ENCODE measurements at places on chromosomes 5 and 9.

DNA sequence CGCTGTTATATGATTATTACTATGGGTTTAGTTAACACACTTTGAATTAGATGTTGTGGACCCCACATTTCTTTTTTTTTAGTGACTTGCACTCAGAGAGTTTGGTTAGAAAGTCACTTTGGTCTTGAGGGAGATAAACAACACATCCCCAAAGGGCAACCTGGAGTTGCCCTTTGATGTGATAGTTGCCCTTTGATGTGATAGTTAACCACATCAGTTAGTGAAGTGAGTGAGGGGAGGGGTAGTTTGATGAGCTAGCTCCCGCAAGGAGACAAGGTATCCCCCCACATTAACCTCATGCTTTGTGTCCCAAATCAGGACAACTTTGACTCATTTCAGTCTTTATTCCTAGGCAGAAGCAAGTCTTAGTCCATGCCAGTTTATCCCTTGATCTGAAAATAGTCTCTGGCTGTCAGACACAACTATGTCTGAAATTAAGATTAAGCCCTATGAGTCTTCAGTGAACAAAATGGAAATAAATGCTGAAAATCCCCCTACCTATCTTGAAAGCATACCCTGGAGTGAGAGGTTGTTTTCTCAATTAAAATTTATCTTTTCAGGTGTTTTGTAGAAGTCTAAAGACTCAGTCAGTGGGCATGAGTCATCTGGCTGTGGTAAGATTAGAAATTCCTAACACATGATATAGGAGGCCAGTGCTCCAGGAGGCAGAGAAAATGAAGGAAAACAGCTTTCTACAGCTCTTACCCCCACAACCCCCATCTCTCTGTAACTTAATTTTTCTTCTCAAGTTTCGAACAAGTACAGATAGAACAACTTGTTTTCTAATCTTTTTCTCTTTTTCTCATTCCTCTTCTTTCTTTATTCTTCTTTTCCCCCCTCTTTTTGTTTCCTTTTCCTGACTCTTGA lies 208.9 kb upstream of the DMRTA1 start:
- no peak for DNase-seq

DNA sequence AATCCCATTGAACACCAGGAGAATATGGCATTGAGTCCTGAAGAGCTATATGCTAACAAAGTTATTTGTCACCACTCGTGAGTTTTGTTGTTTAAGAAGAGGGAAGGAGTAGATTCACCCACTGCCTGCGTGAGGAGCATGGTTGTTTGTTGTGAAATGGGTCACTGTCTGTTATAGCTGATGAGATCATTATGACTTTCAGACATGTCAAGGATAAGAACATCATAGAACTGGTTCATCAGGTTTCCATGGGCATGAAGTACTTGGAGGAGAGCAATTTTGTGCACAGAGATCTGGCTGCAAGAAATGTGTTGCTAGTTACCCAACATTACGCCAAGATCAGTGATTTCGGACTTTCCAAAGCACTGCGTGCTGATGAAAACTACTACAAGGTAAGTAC lies 76.9 kb downstream of the SYK start:
- DNase-seq, result no peak

DNA sequence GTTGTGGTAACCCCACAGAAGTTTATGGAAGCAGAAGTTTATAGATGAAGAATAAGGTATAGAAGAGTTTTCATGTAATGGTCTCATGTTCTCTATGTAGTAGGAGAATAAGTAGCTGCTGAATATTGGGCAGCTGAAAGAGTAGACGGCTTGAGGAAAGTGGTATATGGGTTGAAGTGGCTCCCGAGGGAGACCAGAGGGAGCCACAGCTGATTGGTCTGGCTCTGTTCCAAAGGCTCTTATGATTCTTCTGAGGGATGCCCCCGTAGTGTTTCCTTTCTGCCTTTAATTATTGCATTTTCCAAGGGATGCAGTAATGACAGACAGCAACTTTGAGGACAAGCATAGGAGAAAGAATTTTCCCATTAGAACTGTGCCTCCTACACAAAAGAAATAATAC lies 30.1 kb upstream of the TENT2 start:
- DNase-seq, result no peak

- no peak for DNase-seq
These were observed 150.0 kb upstream of the IRX2 start for GRCh38 chr5:2901511-2901910.

DNA sequence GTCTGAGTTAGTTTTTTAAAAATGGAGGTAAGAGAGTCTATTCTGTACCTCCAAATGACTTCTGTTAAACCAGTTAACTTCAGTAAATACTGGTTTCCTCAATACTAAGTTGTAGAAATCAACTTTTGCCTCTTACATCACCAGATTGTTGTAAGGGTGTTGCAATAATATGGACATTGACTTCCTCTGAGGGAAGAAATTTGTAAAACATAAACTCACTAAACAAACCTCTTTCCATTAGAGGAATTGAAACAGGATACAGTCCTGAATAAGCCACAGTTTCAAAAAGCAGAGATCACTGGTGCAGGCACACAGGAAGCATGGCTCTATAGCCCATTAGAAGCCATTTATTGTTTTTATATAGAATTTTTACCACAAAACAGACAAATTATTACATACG lies 32.7 kb upstream of the SLCO6A1 start:
- DNase-seq, result no peak

DNA sequence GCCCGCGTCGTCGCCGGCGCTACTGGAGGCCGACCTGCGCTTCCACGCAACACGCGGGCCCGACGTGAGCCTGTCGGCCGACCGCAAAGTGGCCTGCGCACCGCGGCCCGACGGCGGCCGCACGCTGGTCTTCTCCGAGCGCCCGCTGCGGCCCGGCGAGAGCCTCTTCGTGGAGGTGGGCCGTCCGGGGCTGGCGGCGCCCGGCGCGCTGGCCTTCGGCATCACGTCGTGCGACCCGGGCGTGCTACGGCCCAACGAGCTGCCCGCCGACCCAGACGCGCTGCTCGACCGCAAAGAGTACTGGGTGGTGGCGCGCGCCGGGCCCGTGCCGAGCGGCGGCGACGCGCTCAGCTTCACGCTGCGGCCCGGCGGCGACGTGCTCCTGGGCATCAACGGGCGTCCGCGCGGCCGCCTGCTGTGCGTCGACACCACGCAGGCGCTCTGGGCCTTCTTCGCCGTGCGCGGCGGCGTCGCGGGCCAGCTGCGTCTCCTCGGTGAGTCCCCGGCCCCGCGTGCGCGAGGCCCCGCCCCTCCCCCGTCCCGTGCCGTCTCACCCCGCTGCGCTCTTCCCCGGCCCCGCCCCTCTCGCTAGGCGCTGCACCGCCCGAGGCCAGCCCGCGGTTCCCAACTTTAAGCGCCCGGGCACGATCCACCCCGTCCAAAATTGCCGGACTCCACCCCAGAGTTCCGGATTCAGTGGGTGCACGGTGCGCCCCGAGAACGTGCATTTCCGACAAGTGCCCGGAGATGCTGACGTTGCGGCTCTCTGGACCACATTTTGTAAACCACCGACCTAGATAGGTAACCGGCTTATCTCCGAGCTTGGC lies 42.8 kb downstream of the NEURL1B start:
- DNase-seq, result peak; percentile 72

DNA sequence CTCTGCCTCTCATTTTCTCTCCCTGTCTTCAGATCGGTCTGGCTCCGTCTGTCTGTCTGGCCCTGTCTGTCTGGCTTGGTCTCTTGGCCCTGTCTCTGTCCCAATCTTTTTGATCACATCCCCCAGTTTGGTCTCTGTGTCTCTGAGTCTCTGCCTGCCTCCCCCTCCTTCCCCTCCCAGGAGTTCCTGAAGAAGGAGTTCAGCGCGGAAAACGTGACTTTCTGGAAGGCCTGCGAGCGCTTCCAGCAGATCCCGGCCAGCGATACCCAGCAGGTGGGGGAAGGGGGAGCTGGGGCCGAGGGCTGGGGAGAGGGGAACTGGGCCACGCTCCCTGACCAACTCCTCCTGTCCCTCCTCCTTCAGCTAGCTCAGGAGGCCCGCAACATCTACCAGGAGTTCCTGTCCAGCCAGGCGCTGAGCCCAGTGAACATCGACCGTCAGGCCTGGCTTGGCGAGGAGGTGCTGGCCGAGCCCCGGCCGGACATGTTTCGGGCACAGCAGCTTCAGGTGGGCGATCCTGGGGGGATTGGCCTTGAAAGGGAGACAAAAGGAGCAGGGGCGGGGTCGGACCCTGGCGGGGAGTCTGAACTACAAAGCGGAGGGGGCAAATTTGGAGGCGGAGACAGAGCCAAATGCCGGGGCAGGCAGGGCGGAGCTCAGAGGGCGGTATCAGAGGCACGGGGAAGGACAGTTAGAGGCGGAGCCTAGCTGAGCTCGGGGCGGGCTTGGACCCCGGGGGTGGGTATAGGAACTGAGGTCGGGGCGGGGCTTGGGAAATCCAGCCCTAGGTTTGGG lies 9.0 kb downstream of the RGS14 start:
- peak; percentile 94 for DNase-seq

DNA sequence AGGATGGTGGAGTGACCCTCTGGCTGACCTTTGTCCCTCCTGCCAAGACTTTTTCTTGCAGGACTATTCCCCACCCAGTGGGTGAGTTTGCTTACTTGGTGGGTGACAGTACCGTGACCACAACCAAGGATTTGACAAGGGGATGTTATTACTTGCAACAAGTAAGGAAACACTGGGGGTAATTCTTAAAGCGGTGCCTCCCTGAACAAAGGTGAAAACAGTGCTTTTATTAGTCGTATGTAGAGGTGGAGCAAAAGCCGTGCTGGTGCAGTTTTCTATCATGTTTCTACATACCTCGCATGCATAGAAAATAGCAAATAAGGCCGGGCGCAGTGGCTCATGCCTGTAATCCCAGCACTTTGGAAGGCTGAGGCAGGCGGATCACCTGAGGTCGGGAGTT lies 41.0 kb upstream of the KDM4C start:
- DNase-seq, result no peak

DNA sequence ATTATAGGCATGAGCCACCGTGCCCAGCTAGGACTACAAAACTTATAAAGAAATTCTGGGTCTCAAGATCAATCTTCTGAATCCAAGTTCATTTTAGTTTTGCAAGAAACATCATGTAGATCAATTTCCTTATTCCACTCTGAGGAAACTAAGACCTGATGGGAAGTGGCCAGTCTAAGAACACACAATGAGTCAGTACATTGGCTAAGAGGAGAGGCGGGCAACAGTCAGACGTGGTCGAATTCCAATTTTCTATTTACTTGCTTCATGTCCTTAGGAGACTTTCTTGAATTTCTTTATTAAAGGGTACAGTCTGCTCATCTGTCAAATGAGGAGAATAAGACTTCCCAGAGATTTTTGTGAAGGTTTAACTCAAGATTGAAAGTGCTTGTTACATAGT lies 432.1 kb upstream of the BRINP1 start:
- no peak for DNase-seq

- DNase-seq, result no peak
These were observed 93.2 kb downstream of the MSX2 start for GRCh38 chr5:174817610-174818009.

- no peak for DNase-seq
These were observed 31.8 kb upstream of the CKS2 start for GRCh38 chr9:89278997-89279739.

GRCh38 chr9:137390553-137391410 lies 32.2 kb downstream of the EXD3 start:
- DNase-seq, result peak; percentile 46

- no peak for DNase-seq
These were observed 101.5 kb downstream of the COL23A1 start for GRCh38 chr5:178488696-178489095.

- no peak for DNase-seq
These were observed 31.7 kb downstream of the NRG2 start for GRCh38 chr5:140011297-140011802.

GRCh38 chr9:114478459-114478858 lies 26.8 kb downstream of the WHRN start:
- DNase-seq, result no peak

GRCh38 chr9:75834878-75835277 lies 55.6 kb upstream of the PCSK5 start:
- no peak for DNase-seq

- no peak for DNase-seq
These were observed 590.4 kb downstream of the PRELID2 start for GRCh38 chr5:145244788-145245187.

GRCh38 chr5:174409070-174409469 lies 315.3 kb upstream of the MSX2 start:
- no peak for DNase-seq

GRCh38 chr9:69283003-69283402 lies 42.0 kb upstream of the ENTREP1 start:
- DNase-seq, result no peak

DNA sequence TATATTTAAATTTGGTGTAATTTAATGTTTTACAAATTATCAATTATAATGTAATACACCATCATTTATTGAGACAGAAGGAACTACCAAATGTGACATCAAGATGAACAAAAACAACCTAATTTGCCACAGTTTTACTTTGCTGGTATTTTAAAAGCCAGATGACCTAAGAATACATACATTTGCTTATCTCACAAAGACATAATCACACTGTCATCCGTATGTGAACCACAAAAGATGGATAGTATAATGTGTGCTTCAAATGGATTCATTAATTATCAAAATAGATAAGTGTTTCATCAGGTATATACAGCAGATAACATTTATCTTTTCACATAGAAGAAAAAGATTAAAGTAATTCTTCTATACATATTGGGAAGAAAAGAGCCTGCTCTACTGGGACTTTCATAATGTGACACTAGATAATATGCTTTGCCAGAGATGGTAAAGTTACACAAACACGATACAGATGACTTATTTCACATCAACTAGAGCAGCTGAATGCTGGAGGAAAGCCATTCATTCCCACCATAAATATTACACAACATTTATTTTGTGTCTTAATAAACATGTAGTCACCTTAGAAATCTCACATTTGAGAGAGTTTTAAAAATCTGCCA lies 278.5 kb downstream of the ISL1 start:
- no peak for DNase-seq

DNA sequence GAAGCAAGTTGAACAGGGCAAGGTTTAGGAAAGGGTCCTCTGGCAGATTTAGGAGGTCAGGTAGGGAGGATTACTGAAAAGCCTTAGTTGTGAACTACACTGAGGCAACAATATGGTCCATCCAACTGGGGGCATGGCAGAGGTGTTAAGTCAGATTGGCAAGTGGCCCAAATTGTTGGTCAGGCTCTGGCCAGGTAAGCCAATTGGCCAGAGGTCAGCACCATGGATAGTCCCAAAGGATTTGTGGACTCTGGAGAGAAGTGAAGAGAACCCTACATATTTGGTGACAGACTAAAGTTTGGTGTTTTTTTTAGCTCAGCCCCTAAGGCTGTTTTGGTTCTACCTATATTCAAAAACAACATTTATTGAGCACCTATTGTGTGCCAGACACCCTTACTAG lies 39.1 kb upstream of the RASGRF2 start:
- DNase-seq, result no peak

DNA sequence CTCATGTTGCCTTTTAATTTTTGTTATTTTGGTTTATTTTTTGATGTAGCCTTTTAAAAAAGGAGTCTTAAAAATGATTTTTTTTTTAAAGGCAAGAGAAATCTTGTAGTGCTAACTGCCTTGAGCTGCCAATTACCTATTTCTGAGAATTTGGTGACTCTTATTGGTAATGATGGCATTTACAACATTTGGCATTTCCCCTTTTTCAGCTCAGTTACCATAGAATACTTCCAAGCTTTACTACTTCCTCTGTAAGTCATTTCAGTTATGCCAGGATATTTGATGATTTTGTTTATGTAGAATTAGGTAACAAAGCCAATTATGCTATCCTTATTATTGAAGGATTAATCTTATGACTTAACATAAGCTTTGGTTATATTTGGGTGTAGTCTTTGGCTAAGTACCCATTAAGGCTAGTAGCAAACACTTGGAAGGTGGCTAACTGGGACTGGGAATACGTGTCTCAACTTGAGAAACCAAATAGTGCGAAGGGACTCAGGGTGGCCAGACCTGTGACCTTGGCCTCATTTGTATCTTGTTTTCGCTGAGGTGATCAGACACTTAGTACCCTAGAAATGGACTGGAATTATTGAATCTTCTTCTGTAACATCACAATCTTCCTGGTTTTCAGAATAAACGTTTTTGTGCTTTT lies 27.7 kb downstream of the CDC37L1 start:
- no peak for DNase-seq
